ENCODE measurements at places on chromosomes 5 and 9.

DNA sequence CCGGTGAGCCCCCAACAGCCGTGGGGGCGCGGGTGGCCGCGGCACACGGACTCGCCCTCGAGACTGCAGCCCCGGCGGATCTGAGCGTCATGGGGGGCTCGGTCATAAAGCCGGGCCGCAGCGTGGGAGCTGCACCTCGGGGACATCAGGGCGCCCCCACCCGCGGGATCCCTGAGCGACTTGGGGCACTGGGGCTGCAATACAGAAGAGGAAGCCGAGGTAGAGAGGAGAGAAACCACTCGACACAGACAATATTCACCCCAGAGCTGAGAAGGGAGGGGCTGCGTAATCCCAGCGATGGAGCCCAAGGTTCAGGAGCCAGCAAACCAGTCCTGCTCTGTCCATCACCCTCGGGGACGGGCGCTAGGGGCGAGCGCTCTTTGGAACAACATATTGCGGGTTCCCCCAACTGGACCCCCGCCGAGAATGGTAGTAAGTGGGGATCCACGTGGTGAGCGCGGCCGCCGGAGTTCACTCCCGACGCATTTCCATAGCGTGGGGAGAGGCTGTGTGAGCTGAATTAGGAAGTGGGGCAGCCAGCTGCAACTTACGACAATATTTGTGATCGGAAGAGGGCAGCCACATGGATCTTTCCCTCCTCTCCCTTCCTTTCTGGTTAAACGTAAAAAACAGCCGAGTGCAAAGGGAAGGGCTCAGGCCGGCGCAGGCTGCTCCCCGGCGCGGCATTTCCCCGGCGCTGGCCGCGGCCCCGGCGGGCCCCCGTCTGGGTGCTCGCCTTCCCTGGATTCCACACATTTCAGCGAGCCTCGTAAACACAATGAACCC is 9.9 kb downstream of the PTCH1 start:
- no peak for DNase-seq

DNA sequence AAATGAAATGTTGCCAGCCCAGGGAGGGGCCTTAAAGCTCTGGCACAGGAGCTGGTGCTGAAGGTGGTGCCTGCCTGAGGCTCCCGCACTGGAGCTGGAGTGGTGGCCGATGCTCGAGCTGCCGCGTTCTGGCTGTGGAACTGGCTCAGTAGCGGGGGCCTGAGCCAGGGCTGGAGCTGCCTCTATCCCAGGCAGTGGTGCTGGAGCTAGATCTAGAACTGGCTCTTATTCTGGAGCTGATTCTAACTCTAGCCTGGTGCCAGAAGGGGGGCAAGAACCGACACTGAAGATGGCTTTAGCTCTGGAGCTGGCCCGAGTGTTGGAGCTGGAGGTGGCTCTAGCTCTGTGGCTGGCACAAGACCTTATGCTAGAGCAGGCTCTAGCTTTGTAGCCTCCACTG is 19.2 kb downstream of the OBP2B start:
- DNase-seq, result no peak

- no peak for DNase-seq
These were observed 43.4 kb upstream of the SHB start for GRCh38 chr9:38112456-38112855.

DNA sequence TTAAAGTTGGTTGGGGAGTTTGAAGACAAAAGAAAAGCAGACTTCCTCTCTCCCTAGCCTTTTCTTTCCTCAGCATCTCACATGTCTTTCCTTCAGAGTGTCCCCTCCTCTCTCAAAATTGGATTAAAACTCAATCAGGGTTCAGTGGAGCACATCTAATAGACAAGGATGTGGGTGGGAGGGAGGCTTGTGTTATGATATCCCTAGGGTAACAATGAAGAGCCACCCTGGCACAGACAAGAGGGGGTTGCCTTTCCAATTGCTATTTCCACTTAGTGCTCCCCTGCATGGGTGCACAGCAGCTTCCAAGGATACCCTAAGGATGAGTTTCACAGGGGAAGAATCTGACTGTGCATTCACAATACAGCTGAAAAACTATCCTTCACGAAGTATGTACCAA is 585.2 kb upstream of the C9orf72 start:
- DNase-seq, result no peak

DNA sequence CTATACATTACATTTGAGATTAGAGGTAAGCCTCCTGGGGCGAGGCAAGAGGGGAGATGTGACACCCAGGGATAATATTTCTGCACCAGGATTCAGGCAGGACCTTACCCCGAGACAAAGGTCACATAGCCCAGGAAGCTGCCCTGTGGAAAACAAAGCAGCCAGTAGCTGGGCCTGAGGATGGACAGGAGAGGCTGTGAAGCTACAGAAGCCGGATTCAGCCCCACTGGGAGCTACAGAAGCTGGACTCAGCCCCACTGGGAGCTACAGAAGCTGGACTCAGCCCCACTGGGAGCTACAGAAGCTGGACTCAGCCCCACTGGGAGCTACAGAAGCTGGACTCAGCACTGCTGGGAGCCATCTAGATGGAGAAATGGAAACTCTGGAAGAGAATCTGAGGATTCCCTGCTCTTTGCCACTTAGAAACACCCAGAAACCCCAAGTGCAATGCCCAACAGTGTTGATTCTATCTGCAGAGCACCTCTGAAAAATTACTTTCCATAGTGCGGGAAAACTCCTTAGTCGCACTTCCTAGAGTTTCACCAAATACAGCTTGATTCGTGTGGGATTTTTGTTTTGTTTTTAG is 46.5 kb upstream of the ZFR start:
- no peak for DNase-seq
